ENCODE measurements at places on chromosomes 5 and 9.

DNA sequence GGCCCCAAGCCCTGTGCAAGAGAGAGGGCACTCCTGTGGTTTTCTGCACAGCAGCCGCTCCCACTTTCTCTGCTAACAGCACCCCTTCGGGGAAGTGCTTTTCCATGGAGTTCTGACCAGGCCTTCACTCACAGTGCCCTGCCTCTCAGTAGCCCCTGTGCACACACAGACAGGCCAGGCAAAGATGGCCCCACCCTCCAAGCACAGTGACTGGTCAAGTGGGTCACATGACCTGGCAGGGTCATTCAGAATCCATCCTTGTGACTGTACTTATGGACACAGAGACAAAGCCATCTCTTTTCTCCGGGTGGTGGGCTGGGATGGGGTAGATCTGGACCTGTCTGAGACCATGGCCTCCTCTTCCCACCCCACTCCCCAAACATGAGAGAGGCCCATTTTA is 82.5 kb downstream of the PSD2 start:
- DNase-seq: no peak

- no peak for DNase-seq
Observed at GRCh38 chr5:123756318-123756665, 244.3 kb downstream of the CSNK1G3 start.

DNA sequence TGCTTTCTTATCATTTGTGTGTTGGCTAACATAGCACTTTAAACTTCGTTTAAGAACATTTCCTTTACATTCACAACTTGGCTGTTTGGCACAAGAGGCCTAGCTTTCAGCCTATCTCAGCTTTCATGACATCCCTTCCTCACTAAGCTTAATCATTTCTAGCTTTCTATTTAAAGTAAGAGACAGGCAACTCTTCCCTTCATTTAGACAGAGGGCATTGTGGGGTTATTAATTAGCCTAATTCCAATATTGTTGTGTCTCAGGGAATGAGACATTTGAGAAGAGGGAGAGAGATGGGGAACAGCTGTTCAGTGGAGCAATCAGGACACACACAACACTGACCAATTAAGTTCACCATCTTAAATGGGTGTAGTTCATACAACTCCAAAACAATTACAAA is 51.0 kb upstream of the OR2K2 start:
- no peak for DNase-seq

- no peak for DNase-seq
Observed at GRCh38 chr9:130159057-130159456, 13.1 kb upstream of the NCS1 start.

DNA sequence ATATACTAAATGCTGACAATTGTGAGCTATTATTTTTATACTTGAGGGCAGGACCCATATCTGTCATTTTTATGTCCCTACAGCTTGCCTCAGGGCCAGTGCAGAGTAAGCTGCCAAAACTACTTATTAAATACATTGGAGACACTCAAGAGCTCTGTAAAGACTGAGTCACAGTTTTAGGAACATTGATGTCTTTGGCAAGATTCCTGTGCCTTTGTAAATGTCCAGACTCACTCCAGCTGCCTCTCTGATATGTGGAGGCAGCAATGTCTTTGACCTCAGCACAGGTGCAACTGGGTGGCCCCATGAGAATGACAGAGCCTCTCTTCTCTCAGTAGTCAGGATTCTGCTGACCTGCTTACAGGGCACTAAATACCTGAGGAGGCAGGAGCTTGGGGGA is 363.2 kb downstream of the OSTF1 start:
- DNase-seq: no peak

DNA sequence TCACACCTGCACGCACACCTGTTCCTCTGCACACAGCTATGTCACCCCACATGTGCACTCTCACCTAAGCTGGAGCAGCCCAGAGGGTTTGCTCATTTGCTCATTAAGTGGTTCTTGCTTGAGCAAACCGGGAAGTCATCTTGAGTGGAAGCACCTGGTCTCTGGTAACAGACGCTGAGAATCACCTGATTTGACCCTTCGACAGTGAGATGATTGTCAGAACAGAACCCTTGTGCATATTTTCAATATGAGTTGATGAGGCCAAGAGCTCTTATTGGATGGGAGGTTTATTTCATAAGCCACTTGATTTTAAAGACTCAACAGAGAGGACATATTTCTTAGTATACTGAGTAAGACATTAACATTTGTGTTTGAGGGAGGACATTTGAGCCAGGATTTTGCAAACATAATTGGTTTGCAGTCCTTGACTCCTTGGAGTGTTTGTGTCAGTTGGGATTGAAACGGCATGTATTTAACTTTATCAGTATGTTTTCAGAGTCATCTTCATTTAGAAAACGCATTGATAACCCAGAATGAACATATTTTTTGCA is 22.1 kb upstream of the LPCAT1 start:
- DNase-seq: no peak

DNA sequence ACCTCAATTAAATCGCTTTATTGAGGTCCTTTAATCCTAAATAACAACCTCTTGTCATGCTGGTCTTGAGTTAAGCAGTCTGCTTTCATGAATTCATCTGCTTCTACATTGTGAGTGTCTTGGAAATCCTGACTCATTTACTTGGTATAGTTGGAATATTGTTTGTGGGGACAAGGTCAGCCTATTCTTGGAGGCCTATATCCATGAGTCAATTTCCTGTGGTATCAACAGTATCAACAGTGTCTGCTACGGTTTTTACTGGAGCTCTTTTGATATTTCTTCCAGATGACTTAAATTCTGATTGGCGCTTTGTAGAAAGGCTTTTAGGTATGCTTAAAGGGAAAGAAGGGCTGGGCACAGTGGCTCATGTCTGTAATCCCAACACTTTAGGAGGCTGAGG is 71.2 kb upstream of the PARP8 start:
- DNase-seq: no peak

- no peak for DNase-seq
Observed at GRCh38 chr5:135999406-136000139, 29.2 kb upstream of the TGFBI start.

DNA sequence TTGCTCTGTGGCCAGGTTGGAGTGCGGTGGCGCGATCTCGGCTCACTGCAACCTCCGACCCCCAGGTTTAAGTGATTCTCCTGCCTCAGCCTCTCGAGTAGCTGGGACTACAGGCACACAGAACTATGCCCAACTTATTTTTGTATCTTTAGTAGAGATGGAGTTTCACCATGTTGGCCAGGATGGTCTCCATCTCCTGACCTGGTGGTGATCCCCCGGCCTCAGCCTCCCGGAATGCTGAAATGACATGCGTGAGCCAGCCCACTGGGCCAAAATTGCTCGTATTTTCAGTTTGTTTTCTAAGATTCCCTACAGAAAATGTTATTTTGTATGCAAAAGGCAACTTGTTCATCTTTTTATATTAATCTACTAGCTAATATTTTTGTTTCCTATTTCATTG is 782.6 kb downstream of the TLE1 start:
- no peak for DNase-seq

- no peak for DNase-seq
Observed at GRCh38 chr5:38319491-38319890, 61.1 kb downstream of the EGFLAM start.

DNA sequence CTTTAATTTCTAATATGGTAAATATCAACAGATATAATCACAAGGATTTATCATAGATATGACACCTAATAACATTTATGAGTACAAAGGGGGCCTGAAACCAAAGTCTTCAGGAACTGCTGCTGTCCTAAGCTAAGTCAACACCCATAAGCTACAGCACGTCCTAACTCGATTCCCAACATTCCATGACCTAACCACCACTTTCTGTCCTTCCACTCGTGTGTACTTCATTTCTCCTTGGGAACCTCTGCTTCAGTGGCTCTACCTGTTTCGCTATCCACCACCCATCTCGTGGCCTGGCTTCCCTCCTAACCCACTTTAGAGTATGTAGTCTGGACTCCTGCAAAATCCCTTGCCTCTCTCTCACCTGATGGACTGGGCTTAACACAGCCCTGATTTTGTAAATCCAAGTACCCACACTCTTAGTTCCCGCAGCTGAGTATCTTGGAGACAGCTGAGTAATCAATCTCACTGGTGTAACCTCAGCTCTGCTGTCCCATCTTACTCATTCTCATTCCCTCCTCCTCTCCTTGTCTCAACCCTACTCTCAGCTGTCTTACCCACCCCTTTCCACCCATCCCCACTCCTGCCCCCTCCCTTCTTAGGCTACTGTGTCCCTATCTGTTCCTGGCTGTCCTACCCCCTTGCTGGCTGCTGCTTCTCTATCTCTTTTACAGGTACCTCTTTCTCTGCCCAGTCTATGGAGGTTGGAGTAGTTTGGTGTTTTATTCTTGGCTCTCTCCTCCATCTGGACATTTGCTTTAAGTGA is 101.8 kb downstream of the MAST4 start:
- no peak for DNase-seq

- no peak for DNase-seq
Observed at GRCh38 chr9:8261737-8262136, 462.2 kb upstream of the DMAC1 start.

- DNase-seq: no peak
Observed at GRCh38 chr5:78701795-78702410, 53.3 kb upstream of the LHFPL2 start.

- no peak for DNase-seq
Observed at GRCh38 chr5:75286211-75286773, 49.6 kb upstream of the ANKRD31 start.

DNA sequence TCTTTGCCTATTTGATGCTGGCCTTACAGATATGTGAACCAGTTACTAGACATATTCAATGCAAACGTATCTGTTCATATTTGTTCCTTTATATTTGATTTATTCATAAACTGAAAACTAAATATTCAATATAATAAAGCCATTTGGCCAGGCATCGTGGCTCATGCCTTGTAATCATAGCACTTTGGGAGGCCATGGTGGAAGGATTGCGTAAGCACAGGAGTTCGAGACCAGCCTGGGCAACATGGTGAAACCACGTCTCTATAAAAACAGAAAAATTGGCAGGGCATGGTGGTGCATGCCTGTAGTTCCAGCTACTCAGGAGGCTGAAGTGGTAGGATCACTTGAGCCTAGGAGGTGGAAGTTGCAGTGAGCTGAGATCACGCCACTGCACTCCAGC is 49.2 kb upstream of the CTNNAL1 start:
- DNase-seq: no peak

- DNase-seq: no peak
Observed at GRCh38 chr5:107538331-107538730, 132.4 kb downstream of the EFNA5 start.

DNA sequence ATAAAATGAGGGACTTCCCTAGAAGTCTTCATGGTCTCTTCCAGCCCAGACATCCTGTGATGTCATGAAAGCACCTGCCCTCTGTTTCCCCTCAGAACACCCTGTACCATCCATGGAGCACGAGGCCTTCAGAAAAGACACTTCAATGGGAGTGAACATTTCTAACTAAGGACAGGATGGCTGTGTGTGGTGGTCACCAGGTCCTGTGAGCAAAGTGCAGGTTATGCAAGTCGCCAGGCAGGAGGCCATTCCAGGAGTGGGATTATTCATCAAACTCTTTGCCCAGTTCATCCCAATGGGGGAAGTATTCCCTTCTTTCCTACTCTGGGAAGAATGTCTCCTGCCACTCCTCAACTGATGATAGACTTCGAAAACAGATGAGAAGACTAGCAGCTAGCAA is 80.5 kb downstream of the SLC1A3 start:
- no peak for DNase-seq
